ENCODE measurements at places on chromosomes 7 and 10.
A peak's percentile ranks its signal among the peaks of the same experiment; 100 is the strongest.

- no peak for DNase-seq
These were observed 8.8 kb downstream of the HSPA12A start for GRCh38 chr10:116733566-116733965.

GRCh38 chr7:75818472-75818871, 4.9 kb upstream of the CCL24 start:
- no peak for DNase-seq

DNA sequence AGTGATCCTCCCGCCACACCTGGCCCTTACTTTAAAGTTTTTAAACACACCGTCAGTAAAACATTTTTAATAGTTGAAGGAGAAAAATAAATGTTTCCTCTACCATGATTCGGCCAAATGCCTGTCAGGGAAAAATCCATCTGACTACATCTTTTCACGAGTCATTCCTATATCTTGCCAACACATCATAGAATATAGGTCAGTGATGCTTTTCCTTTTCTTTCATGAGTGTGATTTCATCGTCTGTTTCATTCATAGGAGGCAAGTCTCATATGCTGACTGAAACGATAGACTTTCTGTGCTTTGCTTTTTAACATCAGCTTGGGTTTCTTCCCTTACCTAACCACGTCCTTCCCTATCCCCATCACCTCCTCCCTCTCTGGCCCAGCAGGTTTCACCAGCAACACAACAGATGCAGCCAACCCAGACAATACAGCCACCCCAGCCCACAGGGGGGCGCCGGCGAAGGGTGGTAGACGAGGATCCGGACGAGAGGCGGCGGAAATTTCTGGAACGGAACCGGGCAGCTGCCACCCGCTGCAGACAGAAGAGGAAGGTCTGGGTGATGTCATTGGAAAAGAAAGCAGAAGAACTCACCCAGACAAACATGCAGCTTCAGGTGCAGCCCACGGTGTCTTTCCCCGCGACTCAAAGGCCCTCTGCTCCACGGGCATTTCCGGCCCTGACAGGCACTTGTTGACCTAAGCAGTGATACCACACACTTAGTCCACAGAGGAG, 149.2 kb downstream of the TRIL start:
- no peak for DNase-seq

GRCh38 chr7:82472966-82473365, 29.4 kb upstream of the CACNA2D1 start:
- no peak for DNase-seq

GRCh38 chr7:83429493-83429892, 219.4 kb downstream of the SEMA3E start:
- DNase-seq: no peak

GRCh38 chr7:149879271-149879743, 5.5 kb downstream of the ATP6V0E2 start:
- no peak for DNase-seq

GRCh38 chr10:49076741-49077521, 38.4 kb downstream of the VSTM4 start:
- peak; percentile 32 for DNase-seq

GRCh38 chr10:78588194-78588811, 480.5 kb upstream of the ZMIZ1 start:
- no peak for DNase-seq

DNA sequence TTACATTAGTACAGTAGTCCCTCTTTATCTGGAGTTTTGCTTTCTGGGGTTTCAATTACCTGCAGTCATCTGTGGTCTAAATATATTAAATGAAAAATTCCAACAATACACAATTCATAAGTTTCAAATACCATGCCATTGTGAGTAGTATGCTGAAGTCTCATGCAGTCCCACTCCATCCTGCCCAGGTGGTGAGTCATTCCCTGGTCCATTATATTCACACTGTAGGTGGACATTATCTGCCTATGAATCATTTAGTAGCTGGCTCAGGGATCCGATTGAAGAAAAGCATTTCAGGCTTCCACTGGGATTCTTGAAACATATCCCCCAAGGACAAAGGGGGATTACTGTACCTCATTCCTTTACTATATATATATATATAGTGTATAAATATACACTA, 298.2 kb upstream of the GALNT17 start:
- DNase-seq: no peak

GRCh38 chr7:75045881-75046280, 27.7 kb downstream of the RCC1L start:
- DNase-seq: no peak

GRCh38 chr10:128221117-128221516, 94.9 kb upstream of the MKI67 start:
- no peak for DNase-seq

DNA sequence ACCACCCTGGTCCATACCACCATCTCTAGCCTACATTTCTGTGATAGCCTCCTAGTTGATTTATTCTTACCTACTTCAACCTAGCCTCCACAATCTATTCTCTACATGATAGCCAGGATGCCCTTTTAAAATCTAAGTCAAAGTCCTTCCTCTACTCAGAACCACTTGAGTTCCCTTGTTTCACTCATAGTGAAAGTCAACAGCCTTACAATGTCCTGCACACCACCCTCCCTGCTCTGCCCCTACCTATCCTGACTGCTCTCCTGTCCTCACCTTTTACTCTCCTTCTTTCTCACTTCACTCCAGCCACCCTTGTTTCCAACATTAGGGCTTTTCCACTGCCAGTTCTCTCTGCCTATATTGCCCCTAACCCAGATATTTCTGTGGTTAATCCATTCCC, 146.7 kb downstream of the GRM3 start:
- DNase-seq: no peak

GRCh38 chr7:57199252-57199651, 67.0 kb upstream of the ZNF479 start:
- no peak for DNase-seq

- no peak for DNase-seq
These were observed 54.5 kb downstream of the CUL1 start for GRCh38 chr7:148753224-148753623.

- DNase-seq: no peak
These were observed 13.6 kb downstream of the POR start for GRCh38 chr7:75928568-75928914.

GRCh38 chr10:49606981-49607535, 3.1 kb upstream of the SLC18A3 start:
- peak; percentile 82 for DNase-seq

Measured in activated CD4-positive, alpha-beta memory T cell treated with anti-CD3 and anti-CD28 coated beads, Interleukin-2, amount 10 ng/mL, durations not matched to agents 7 days and 5 days (primary cell).